ENCODE measurements at places on chromosomes 13 and 19.

GRCh38 chr19:20276011-20276731 is 109.2 kb downstream of the ZNF486 start:
- no peak for DNase-seq

DNA sequence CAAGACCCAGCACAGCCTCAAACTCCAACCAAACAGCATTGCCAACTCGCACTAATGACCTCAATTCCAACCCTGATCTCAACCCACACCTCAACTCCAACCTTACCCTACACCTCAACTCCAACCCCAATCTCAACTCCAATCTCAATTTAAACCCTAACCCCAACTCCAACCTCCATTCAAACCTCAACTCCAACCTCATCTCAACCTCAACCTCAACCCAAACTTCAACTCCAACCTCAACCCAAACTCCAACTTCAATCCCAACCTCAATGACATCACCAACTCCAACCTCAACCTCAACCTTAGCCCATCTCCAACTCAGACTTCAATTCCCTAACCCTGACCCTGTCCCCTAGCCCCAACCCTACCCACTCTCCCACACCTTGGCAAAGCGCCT is 58.4 kb downstream of the UNC13A start:
- DNase-seq = no peak

GRCh38 chr13:94182185-94182761 is 297.2 kb downstream of the DCT start:
- DNase-seq = no peak

DNA sequence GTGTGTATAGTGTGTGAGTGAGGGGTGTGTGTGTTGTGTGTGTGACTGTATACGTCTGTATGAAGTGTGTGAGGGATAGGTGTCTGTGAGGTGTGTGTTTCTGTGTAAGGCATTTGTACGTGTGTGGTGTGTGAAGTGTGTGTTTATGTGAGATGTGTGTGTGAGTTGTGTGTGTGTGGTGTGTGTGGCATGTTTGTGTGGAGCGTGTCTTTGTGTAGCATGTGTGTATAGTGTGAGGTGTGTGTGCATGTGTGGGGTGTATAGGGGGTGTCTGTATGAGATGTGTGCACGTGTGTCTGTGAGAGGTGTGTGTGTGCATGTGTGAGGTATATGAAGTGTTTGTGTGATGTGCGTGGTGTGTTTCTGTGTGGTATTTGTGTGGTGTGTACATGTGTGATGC is 13.2 kb upstream of the TNFRSF19 start:
- DNase-seq = no peak

DNA sequence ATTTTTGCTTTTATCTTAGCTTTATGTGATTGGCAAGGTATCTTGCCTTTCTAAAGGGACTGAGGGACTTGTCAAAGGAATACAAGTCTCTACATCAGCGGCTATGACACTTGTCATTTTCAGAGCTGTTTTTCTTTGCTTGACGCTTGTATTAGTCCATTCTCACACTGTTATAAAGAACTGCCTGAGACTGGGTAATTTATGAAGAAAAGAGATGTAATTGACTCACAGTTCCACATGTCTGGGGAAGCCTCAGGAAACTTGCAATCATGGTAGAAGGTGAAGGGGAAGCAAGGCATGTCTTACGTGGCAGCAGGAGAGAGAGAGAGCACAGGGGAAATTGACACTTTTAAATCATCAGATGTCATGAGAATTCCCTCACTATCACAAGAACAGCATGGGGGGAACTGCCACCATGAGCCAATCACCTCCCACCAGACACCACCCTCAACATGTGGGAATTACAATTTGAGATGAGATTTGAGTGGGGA is 128.2 kb downstream of the GPC5 start:
- no peak for DNase-seq

DNA sequence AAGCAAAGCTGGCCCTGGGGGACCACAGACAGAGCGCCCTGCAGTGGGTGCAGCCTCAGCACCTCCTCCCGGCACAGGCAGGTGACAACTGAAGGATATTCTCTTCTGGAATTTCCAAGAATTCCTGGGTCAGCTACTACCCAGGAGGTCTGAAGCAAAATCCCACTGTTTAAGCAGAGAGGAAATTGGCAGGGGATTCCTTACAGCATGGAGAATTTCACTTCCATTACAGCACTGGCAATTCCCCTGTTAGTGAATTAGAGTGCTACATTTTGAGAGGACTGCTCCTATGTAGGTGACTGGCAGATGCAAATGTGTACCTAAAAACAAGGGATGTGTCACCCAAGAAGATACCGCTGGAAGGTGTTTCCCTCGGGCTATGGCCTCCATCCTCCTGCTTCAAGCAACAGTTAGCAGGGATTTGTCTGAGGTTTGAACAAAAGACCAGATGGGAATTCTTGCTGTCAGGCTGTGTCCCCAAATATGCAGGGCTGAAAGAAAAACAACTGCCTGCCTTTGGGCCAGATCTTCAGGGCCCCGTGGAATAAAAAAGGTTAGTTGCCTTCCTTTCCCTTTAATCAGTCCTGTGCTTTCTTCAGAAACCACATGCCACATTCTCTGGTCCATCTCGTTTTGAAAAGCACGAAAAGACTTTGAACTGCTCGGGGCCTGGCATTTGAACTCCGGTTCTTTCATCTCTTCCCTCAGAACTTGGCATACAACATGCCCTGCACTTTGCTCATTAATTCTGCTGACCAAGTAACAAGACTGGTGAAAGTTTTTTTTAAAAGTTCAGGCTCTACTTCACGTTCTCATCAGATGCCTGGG is 296.4 kb downstream of the DNAJC15 start:
- DNase-seq = no peak

DNA sequence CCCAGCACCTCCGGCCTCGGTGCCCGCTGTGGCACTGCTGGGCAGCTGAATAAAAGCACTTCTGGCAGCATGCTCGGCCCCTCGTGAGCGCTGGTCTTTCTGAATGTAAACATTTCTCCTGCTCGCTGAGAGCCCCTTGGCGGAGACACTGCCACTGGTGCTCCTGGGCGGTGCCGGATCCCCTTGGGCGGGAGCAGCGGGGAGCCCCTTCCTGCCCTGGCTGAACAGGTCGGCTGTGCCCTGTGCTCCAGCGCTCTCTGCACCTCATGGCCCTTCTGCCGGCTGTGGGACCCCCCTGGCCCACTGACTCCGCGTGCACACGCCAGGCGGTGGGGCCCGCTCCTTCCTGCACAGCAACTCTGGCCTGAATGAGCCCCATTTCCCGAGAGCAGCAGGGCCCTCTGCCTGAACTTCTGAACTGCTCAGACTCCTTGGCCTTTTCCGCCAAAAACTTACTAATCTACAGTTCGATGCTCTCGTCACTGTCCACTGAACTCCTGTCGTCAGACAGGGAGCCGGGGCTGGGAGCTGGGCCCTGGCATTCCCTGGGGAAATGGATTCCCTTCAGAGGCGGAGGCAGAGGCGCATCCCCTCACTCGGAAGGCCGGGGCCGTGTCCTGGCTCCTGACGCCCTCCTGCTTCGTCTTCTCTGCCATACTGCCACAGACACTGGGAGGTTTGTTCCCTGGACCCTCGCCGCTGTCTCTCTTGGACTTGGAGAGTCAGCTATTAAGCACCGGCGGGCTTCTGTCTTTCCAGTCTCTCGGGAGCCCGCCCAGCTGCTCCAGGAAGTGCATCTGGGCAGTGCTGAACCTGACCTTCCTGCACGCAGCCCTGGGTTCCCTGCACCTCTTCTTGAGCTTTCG is 14.2 kb downstream of the RB1 start:
- DNase-seq = no peak

GRCh38 chr19:16274447-16274846 is 50.2 kb upstream of the KLF2 start:
- DNase-seq = no peak

GRCh38 chr13:60869941-60870613 is 473.1 kb downstream of the TDRD3 start:
- DNase-seq = no peak

GRCh38 chr19:46073268-46073922 is 32.6 kb upstream of the IGFL4 start:
- no peak for DNase-seq

GRCh38 chr13:112481458-112481857 is 105.3 kb downstream of the SPACA7 start:
- DNase-seq = no peak

- no peak for DNase-seq
These were observed 60.5 kb downstream of the ATP7B start for GRCh38 chr13:51950722-51951121.

GRCh38 chr13:36006347-36006746 is 124.8 kb downstream of the DCLK1 start:
- DNase-seq = no peak

DNA sequence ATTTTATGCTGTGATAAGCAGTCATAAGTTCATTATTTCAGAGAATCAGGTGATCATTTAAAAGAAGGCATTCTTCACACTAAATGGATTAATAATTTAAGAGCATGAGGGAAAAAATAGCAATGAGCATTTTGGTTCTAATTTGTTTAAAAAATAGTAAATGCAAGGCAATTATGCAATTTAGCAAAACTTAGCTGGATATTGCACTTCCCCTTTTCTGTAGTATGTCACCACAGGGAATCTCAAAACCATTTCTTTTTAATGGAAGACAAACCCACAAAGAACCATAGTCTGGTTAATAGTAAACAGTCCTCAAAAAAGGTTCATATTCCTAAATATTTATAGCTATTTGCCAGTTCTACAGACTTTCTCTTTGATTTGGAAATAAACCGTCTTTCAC is 30.2 kb downstream of the COG6 start:
- DNase-seq = no peak

GRCh38 chr13:91375116-91375729 is 23.2 kb upstream of the GPC5 start:
- no peak for DNase-seq

- peak; percentile 84 for DNase-seq
These were observed 178.8 kb upstream of the RFC3 start for GRCh38 chr13:33639158-33639557.

DNA sequence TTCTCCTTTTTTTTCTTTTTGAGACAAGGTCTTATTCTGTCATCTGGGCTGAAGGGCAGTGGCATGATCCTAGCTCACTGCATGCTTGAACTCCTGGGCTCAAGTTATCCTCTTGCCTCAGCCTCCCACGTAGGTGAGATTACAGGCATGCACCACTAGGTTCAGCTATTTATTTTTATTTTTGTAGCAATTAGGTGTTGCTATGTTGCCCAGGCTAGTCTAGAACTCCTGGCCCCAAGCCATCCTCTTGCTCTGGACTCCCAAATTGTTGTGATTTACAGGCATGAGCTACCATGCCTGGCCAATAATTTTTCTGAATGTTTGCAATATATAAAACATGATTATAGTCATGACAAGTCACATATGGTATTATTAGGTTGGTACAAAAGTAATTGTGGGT is 161.1 kb upstream of the ATXN8OS start:
- no peak for DNase-seq

DNA sequence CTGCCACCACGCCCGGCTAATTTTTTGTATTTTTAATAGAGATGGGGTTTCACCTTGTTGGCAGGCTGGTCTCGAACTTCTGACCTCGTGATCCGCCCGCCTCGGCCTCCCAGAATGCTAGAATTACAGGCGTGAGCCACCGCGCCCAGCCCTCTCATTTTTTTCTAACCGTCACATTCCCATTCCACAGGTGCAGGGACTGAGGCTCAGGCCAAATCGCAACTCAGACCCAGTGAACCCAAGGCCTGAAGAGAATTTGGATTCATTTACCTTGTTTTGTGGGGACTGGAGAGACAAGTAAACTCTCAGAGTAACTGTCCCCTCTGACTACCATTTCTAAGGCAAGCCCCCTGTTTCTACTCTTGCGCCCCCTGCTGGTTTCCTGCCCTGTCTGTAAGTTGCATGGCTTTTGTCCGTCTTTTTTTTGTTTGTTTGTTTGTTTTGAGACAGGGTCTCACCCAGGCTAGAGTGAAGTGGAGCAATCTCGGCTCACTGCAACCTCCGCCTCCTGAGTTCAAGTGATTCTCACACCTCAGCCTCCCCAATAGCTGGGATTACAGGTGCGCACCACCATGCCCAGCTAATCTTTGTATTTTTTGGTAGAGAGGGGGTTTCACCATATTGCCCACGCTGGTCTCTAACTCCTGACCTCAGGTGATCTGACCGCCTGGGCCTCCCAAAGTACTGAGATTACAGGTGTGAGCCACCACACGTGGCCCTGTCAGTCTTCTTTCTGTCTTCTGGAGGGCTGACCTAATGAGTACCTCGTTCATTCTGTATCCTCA is 2.3 kb upstream of the STRN4 start:
- DNase-seq = peak; percentile 40

DNA sequence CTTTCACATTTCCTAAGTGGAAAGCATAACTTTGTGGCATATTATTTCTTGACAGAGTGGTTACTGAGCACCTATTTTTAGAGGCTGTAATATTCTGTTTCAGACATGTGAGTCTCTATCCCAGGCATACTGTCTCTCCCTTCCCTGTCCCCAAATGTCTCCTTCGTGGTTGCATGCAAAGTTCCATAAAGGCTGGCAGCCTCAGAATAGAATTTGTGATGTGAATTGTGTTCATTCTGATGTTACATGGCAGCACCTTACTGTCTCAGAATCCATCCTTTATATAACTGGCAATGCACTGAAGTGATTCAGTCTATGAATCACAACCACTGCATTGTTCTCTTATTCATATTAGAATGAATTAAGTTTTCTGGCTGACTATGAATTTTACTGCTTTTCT is 89.0 kb upstream of the SLC7A1 start:
- DNase-seq = no peak

- DNase-seq = no peak
These were observed 5.8 kb upstream of the PEAK3 start for GRCh38 chr19:2287585-2288337.

- DNase-seq = no peak
These were observed 606 bp downstream of the ERCC1 start for GRCh38 chr19:45423033-45423588.

DNA sequence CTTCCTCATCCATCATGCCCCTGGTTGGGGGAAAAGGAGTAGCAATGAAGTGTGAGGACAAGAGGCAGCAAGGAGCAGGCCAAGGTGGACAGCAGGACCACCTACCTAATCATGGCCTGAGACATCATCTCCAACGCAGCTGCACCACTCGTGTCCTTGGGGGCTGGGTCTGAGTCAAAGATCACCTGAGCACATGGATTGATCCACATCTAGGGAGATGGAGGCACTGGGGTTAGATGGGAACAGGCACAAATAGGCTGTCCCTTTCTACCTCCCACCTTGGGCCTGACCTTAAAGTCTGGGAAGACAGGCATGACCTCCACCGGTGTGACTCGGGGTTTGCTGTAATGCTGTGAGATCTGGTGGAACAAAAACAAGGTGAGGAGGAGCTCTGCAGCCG is 2.2 kb downstream of the PAF1 start:
- no peak for DNase-seq

- DNase-seq = no peak
These were observed 190.6 kb downstream of the TUBA3C start for GRCh38 chr13:18991060-18991459.

DNA sequence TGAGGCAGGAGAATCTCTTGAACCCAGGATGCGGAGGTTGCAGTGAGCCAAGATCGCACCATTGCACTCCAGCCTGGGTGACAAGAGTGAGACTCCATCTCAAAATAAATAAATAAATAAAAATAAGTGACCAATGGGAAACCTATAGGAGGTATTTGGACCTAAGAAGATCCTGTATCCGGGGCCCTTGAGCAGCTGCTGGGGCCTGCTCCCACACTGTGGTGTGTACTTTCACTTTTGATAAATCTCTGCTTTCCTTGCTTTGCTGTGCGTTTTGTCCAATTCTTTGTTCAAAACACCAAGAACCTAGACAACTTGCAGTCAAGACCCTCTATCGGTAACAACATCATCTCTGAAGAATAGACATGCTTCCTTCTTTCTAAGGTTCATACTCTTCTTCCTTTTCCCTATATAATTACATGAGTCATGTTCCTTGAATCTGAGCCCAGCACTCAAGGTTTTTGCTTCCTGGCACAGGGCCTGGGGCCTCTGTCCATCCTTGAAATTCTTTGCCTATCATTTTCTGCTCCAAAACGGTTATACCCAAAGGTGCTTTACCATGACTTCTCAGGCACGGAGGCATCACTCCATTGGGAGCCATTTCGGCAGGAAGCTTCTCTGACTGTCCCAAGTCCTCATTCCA is 14.2 kb upstream of the PNMA8C start:
- DNase-seq = peak; percentile 51

Data from fibroblast of the conjunctiva (primary cell).